Kidney (tissue), 22 donors: ENCODE measurements at places on chromosomes 5 and 9. TPM values are rescaled to one million over a fixed set of nuclear protein-coding genes. Genes with fewer than 3 reads are reported as not detected.

Gene CTXN3
- polyA plus RNA-seq, result 79.2 TPM

Gene SHOC1
- polyA plus RNA-seq, result 2.5 TPM

DNA sequence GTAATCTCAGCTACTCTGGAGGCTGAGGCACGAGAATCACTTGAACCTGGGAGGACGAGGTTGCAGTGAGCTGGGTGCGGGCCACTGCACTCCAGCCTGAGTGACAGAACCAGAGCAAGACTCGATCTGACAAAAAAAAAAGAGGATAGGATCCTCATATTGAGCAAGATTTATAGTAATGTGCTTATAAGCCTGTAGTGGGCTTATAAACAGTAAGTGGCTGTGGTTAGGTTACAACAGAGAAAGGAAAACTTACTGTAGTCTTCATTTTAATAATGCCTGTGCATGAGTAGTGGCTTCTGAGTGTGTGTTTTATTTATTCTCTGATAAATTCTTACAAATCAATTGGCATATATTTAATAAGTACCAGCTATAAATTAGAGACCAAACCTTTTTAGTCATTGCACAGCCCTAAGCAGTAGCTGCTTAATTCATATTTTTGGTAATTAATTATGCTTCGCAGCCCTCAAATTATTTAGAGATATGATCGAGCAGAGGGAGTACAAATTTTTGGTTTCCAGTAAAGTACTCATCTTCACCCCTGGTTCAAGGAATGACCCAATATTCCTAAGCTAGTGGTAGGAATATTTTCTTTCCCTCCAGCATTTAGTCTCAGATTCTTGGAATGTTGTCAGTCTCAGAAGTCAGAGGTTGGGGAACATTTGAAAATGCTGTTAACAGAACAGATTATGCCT lies 73.8 kb upstream of the KLF9 start:
- DNase-seq, result no peak

GRCh38 chr5:178525906-178526732 lies 64.1 kb downstream of the COL23A1 start:
- DNase-seq, result no peak

GRCh38 chr5:44862808-44863207 lies 54.1 kb downstream of the MRPS30 start:
- DNase-seq, result no peak

DNA sequence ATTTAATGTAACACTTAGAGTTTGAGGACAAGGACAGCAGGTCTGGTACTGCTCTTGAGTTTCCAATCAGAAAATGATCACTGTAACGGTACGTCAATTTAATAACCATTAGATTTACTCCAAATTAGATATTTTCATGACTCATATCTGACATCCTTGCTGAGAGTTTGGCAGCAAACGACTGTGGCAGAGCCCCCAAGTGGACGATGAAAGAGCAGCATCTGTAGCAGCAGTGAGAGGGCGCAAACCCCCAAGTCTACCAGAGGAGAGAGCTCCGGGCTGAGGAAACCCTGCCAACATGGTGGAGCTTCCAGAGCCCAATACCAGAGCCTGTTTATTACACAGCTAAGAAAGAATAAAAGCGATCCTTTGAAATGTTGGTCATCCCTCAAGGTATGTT lies 73.2 kb upstream of the EPB41L4A start:
- no peak for DNase-seq
